Activated CD8-positive, alpha-beta memory T cell treated with anti-CD3 and anti-CD28 coated beads for 48 hours (primary cell): ENCODE measurements at places on chromosomes 2 and 18.
A peak's percentile ranks its signal among the peaks of the same experiment; 100 is the strongest.

DNA sequence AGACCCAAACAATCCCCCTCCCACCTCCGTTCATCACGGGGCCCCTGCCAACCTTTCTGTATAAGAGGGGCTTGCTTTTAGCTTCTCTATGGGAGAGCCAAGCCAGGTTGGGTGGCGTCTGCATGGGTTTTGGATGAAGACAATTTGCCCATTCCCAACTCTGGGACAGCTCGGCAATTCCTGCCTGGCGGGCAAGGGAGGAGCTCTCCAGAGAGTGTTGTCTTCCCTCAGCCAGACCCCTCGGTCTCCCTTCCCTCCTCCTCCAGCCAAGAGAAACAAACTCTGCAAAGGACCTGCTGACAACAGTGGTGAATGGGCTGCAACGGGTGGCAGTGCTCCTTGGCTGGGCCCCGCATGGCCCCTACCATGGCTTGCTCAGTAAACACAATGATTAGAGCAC, 267.2 kb upstream of the HDAC4 start:
- DNase-seq, result no peak

GRCh38 chr18:38526922-38527321, 961.3 kb upstream of the CELF4 start:
- no peak for DNase-seq

DNA sequence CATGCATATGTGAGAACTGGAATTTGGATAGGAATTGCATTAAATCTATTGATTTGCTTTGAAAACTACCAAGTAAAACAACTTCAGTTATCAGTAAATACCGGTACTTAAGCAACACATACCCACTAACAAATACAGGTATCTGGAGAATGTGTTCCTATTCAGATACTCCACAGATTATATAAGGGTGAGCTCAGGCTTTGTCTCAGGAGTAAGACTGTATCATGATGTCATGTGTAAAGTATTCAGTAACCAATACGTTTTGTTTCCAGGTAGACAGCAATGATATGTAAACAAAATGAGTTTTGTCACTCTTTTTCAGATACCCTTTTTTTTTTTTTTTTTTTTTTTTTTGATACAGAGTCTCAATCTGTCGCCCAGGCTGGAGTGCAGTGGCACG, 74.8 kb downstream of the DSC3 start:
- DNase-seq, result no peak

DNA sequence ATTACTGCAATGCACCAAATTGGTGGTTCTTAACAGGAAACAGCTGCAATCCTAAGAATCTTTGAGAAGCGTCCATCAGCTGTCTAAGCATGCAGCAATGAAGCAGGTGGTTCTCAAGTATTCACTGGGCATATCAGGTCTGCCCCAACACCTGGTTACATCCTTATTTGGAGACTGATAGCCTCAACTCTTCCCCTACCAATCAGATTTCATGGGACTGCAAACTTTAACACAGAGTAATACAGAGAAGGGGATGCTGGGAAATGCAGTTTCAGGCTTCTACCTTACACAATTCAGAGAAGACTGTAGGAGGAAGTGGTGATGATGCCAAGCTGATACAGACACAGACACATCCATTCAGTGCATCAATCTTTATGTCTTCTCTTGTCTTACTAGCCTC, 240.5 kb downstream of the BCL2 start:
- DNase-seq, result no peak

DNA sequence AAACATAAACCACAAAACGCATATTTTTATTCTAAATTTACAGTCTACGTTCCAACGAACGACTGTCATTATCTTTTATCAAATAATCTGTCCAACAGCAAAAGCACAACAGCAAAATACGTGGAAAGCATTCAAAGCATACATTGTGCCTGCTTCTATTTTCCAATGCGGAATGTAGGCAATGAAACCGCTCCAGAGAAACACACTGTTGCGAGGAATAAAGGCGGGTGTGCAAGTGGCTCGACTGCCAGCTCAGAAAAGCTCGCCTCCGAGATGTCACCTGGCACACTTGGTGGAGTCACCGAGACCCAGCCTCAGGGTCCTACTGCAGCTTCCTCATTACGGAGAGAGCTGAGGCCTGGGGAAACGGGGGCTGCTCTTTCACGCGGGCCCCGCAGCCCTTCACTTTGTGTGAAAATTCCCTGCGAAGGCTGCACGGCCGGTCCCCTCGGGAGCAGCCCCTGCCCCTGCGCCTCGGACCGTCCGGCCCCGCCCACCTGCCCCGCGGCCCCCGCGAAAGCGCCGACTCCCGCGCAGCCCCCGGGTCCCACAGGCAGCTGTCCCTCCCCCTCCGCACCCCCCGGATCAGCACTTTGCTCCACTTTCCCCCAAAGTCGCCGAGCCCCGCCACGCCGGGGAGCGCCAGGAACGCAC, 752 bp downstream of the MGAT4A start:
- DNase-seq, result peak; percentile 23
